Stimulated activated CD8-positive, alpha-beta memory T cell treated with anti-CD3 and anti-CD28 coated beads, Interleukin-4, amount 100 ng/mL, for 48 hours (primary cell): ENCODE measurements at places on chromosomes 12 and 14.
A peak's percentile ranks its signal among the peaks of the same experiment; 100 is the strongest.

- no peak for DNase-seq
Observed at GRCh38 chr14:69693145-69693544, 73.8 kb upstream of the SRSF5 start.

GRCh38 chr12:62361048-62361447 lies 100.8 kb downstream of the USP15 start:
- no peak for DNase-seq

DNA sequence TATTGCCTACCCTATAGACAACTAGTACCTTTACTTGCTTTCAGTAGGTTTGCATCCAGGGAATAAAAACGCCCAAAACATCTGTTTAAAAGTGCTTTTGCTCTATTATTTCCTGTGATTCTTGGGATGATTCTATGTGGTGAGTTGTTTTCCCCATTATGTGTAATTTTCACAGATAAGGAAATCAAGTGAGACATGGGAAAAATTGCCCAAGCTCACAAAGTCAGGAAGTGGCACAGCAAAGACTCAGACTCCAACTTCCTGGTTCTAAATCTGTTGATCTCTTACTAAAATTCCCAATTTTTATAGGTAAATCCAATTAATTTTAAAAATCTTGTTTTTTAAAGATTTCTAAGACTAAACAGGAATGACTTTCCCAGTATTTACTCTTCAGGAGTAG lies 39.0 kb downstream of the NID2 start:
- no peak for DNase-seq

- DNase-seq, result no peak
Observed at GRCh38 chr14:59964251-59965007, 44.5 kb downstream of the LRRC9 start.

- DNase-seq, result no peak
Observed at GRCh38 chr12:30845676-30846075, 80.9 kb upstream of the TSPAN11 start.

- DNase-seq, result peak; percentile 68
Observed at GRCh38 chr14:74425525-74426201, 347 bp downstream of the SYNDIG1L start.

- peak; percentile 87 for DNase-seq
Observed at GRCh38 chr14:105180592-105181548, at the start of gene NUDT14. Gene NUDT14, minus strand, starts transcription at chr14:105181312. Its CDS starts 103 bp downstream, at chr14:105181209.

DNA sequence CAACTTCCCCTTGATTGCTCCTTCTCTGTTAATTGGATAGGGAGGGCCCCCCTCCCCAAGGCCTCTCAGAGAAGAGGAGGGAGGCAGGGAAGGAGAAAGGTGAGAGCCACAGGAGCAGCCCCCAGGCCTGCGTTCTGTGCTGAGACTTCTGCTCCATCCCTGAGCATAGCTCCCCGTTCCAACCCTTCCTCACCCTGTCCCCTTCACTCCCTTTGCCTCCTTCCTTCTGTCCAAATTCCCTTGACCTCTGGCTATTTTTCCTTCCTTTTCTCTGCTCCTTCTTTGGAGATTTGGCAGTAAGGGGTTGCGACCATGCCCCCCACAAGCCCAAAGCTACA lies 788 bp upstream of the ASIC1 start:
- DNase-seq, result no peak

GRCh38 chr14:53953002-53953827 lies 3.4 kb downstream of the BMP4 start:
- DNase-seq, result peak; percentile 30

- no peak for DNase-seq
Observed at GRCh38 chr12:94851396-94852028, 152.0 kb downstream of the NDUFA12 start.

DNA sequence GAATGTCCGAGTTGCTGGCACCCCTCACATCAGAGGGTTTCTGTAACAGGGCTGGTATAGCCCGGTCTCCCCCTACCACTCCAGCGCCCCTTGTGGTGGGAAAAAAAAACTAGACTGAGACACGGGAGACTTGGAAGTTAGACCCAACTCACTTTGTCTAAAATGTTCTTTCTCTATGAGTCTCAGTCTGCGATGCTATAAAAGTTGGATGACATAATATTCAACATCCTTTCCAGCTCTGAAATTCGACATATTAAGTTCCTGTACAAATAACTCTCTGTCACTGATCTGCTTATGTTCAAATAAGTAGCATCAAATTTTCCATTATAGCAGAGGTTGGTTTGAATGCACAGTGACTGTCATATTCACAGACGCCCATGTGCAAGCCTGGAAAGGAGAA lies 25.7 kb upstream of the TC2N start:
- peak; percentile 47 for DNase-seq

GRCh38 chr14:90179357-90179756 lies 77.0 kb upstream of the PSMC1 start:
- no peak for DNase-seq

GRCh38 chr12:83527810-83528209 lies 841.1 kb downstream of the TMTC2 start:
- DNase-seq, result no peak

DNA sequence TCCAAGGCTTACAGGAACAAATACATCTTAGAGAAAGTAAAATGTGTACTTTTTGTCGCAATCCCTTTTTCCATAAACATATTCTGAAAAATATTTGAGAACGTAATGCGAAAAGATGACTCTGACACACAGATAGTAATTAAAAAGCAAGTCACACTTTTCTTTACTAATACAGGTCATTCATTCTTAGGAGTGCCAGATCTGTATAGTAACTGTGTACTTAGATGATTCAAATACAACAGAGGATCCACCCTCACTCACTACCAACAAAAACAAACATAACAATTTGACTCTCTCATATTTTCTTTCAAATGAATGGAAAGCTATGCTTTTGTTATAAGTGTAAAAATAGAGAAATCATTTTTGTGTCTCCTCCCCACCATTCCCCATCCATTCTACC lies 795.4 kb downstream of the SLC6A15 start:
- no peak for DNase-seq

DNA sequence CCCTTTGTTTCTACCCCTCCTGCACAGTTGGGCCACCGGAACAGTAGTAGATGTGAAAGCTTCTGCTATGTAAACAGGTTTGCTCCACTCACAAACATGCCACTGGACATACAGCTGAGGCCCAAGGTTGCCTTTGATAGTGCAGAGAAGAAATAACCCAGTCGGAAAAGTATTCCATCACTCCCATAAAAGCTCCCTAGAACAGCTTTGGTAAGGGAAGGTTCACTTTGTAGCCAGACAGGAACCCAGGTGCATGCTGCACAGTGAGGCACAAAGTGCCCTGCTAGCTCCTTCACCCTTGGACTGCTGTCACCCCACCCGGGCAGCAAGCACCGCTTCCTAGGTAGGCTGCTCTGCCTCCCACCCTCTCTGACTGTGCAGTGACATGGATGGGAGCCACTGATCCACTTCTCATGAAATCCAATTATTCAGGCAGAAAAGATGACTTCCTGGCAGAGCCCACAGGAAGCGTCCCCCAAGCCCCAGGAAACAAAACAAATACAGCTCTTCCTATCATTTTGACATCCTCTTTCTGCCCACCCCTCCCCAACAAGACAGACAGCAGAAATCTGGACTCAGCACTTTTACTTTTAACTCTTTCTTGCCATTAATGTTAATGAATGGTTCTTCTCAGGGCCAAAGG lies 100.2 kb downstream of the SRGAP1 start:
- DNase-seq, result no peak
